ENCODE measurements at places on chromosomes 4 and X. TPM values are rescaled to one million over a fixed set of nuclear protein-coding genes. Genes with fewer than 3 reads are reported as not detected.

GRCh38 chr4:147456706-147457105, 24.2 kb upstream of the EDNRA start:
- no peak for DNase-seq

DNA sequence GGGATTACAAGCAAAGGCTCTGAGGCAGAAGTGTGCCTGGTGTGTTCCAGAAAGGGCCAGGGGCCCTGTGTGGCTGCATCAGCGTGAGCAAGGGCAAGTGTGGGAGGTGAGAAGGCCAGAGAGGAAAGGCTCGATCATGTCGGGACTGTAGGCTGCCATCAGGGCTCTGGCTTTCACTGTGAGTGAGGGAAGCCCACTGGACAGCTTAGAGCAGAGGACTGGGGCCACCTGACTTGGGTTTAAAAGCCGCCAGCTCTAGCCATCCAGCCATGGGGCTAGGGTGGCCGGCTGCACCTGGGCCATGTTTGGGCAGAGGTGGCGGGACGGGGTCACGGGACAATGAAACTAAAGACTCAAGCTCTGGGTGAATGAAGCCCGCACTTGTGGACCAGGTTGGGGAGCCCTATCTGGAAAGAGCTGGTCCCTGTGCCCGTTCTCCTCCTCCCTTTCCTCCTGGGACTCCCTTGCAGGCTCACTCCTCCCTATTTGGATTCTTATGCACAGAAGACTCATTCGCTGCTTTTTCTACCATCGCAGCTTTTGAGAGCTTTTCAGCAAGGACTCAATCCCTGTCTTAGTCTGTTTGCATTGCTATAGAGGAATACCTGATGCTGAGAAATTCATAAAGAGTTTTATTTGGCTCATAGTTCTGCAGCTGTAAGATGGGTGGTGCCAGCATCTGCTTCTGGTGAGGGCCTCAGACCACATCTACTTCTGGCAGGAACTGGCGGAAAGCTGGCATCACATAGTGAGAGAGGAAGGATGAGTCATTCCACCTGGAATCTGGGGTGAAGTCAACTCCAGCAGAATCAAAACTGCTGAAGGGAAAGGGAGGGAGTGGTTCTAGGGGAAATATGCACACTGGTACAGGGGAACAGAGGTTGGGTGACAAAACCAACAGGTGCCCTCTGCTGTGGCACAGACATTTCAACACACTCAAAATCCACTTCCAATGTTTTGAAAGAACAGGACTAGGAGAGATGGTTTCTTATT, 15.3 kb downstream of the CTAG1B start:
- no peak for DNase-seq

DNA sequence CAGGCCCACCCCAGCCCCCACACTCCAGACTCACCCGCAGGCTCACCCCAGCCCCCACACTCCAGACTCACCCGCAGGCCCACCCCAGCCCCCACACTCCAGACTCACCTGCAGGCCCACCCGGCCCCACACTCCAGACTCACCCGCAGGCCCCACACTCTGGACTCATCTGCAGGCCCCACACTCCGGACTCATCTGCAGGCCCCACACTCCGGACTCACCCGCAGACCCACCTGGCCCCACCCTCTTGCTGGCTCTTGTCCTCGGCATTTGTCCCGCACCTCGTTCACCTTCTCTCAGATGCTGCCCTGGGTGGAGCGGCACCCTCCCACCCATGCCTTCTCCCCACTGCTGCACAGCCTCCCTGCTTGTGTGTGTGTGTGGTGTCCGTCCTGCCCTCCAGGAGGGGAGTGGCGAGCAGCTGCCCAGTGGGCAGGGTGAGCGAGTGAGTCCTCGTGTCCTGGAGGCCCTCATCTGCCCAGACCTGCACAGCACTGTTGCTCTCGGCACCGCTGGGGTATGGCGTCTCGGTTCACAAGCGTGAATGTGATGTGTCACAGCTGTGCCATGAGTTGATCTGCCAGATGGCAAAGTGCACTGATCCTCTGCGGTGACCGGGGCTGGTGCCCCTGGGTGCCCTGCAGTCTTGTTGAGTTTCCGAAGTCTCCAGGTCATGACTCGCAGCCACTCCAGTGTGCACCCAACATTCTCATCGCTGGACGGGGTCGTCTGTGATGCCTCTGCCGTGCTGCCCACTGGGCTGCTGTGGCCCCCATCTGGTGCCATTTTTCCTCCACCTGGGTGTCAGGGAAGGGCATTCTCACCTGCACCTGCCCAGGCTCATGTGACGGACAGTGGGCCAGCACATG, 27.7 kb downstream of the MAEA start:
- DNase-seq = no peak

GRCh38 chrX:16671005-16671404, 21.0 kb downstream of the S100G start:
- no peak for DNase-seq

DNA sequence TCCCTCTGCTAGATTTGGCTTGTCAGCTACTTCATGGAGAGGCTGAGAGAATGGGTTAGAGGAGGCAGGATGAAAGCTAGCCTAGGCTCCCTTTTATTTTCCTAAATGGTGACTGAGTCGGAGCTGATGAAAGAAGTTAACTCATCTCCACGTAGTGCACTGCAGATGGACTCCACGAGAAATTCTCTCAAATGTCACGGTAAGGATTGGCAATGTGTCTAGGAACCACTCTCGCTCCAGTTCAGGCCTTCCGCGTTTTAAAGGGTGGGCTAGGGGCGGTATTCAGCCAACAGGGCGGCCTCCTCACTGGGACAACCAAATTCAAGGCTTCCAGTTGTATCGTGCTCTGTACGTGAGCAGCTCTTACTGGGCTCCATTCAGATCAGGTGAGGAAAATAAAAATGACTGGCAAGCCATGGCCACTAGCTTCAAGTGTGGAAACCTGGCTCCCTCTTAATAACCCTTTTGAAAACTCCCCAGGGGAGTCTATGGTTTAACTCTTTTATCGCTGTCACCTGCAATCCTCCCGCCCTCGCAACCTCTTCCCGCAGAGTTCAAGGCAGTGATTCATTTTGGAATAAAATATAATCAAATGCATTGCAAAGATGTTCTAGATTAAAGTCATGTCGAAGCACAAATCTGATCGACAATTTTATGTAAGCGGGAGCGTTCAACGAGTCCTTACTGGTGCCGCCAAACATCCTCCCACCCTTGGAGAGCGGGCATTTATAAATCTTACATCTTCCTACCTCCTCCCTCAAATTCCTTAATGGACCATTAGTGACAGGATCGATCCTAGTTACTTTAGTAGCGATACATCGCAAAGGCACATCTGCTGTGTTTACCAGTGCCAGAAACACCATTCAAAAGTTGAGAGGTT, 1.2 kb downstream of the SPOCK3 start:
- DNase-seq = no peak

GRCh38 chrX:129823522-129823921, 20.2 kb downstream of the ZDHHC9 start:
- DNase-seq = no peak

DNA sequence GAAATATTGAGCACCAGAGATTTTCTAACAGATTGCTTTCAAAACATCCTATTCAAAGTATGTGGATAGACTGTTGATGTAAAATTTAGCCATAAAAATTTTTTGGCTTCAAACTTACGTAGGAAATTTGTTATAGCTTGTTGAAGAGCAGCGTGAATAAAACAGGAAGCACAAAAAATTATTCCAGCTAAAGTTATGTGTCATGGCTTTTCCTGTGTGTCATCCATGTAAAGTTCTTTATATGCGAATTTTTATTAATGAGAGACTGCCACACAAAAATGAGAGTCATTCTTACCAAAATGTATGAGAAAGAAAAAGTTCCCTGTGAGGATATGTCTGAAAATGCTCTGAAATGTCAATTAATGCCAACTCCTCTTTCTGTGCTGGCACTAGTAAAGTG, 19.5 kb downstream of the EPGN start:
- no peak for DNase-seq

DNA sequence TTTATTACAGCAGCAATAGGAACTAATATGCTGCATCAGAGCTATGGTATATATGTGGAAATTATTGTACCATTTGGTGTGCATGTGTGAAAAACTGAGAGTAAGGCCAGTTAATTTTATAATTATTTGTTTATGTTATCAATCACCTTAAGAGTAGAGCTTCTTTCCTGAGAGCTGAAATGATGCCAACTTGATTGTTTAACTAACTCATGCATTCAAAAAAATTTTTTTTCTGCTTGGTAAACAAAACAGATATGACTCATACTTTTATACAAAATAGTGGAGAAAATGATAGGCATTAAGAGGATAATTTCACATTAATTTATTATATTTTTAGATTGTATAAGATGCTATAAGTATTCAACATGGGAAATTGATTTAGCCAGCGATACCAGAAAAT, 622.7 kb downstream of the RAPGEF2 start:
- DNase-seq = no peak

MAGEA2B gene
- not detected for total RNA-seq

- DNase-seq = peak; percentile 44
Observed at GRCh38 chrX:79366873-79367749, at the start of gene ITM2A. Gene ITM2A (minus strand): TSS chrX:79367334. CDS start chrX:79367215, 119 bp downstream.

CTPS2 gene
- total RNA-seq = 17.6 TPM

F8A3 gene
- total RNA-seq = 4.1 TPM

Measured in aorta (tissue), 5 donors.